ENCODE measurements at places on chromosomes 3 and 15.
A peak's percentile ranks its signal among the peaks of the same experiment; 100 is the strongest.

DNA sequence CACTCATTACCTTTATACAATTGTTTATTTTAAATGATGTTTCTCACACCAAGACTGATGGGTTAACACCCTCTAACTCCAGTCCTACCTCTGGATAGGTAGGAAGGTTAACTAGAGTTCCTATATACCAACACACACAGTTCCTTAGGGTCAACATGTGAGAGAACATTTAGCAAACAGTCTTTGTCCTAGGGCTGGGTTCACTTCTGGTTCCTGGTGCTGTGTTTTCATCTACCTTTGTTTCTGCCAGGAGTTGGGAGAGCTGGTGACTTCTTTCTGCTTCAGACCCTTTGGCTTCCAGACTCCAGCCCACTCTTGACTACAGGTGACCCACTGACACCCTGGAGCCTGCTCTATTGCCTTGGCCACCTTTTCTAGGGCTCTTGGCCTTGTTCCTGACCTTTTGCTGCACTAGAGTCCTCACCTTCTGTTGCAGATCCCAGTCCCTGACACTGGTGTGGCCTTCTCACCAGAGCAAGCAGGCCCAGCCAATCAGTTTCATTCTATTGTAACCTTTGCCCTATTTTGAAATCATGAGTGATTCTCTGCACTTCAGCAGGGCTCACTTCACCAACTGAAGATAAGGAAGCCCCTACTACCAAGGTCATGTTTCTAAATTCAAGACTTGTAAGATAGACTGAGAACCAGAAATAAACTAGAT, 50.0 kb upstream of the SECISBP2L start:
- no peak for DNase-seq

- DNase-seq, result no peak
These were observed 445.3 kb upstream of the ROBO1 start for GRCh38 chr3:80213086-80213485.

DNA sequence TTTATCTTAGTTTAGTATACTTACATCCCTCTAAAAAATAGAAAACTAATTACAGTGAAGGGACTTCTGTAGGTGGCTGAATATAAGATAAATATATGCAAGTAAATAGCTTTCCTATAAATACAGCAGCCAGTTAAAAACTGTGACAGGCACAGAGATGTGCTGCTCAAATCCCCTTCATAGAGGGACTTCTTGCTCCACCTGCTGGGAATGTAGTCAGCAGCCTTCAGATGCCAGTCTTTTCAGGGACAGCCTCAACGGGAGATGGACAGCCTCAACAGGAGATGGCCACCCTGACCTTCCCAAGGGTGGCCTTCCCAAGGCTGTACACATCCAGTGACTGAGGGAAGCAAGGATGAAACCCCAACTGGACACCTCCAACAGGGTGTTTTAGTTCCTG, 15.7 kb upstream of the PRR23E start:
- DNase-seq, result no peak

DNA sequence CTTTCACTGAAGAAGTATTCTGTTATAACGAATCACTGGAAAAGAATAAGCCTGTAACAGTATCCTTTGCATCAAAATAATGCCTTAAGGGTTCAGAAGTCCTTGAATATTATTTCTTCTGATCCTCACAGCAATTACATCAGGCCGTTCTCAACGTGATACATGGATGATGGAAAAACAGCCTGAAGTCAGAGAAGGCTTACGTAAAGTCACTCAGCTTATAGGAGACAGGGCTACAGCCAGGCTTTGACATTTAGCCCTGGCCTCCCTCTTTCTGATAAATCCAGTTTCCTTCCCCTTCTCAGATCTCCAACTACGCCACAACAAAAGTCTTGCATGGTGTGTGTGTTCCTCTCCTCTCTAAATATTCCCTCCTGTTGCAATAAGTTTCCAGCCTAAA, 131.9 kb downstream of the ANO10 start:
- no peak for DNase-seq

DNA sequence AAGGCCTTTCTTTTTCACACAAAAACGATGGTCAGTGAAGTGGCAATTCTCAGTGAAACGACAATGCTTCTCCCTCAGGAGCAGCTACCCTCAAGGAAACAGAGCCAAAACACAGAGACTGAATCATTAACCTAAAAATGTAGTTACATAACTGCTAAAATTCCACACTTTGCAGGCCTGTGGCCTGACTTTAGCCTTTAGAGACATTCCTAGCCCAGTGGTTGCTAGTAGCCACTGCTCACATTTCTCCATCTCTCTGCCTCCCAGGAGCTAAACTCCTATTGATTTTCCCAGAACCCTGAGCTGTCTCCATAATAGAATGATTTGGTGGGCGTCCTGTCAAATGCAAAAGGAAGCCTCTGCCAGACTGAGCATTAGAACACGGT, 630.1 kb upstream of the KCNMB2 start:
- DNase-seq, result no peak

DNA sequence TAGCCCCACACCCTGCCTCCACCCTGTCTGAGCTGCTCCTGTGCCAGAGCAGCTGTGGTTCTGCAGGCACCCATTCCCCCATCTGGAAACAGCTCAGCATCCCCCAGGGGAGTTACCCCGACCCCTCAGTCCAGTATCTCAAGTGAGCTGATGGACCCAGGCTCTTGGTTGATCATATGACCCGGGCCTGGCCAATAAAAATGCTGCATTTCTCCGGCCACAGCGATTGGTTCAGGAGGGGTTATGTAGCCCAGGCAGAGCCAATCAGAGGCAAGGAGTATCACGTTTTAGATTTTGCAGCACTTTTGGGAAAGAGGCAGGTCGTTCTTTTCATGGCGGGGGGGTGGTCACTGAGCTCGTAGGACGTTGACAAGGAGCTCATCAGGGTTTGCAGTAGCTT, 120.8 kb downstream of the TPRA1 start:
- DNase-seq, result no peak

DNA sequence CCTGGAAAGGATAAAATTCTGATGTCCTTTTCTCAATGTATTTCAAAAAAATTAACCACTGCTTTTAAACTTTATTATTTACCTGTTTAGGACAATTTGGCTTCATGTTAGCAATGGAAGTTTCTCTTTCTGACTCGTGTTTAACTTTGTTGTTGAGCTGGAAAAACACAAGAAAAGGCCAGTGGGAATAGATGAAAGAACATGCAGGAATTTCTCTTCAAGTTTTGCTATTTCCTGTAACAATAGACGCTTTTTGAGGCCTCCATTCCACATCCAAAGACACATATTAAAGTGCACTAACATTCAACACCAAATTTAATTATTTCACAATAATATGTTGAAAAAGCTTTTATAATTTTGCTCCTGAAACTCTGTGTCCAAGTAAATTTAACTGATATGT, 9.7 kb downstream of the RBMS3 start:
- no peak for DNase-seq

- peak; percentile 9 for DNase-seq
These were observed 6.2 kb upstream of the TLR9 start for GRCh38 chr3:52231502-52232278.
